ENCODE measurements at places on chromosomes 4 and X.
A peak's percentile ranks its signal among the peaks of the same experiment; 100 is the strongest.

GRCh38 chrX:136496186-136496763, 1.1 kb upstream of the HTATSF1 start:
- DNase-seq, result peak; percentile 41

GRCh38 chrX:48919360-48919841, 577 bp upstream of the PIM2 start:
- DNase-seq, result no peak

DNA sequence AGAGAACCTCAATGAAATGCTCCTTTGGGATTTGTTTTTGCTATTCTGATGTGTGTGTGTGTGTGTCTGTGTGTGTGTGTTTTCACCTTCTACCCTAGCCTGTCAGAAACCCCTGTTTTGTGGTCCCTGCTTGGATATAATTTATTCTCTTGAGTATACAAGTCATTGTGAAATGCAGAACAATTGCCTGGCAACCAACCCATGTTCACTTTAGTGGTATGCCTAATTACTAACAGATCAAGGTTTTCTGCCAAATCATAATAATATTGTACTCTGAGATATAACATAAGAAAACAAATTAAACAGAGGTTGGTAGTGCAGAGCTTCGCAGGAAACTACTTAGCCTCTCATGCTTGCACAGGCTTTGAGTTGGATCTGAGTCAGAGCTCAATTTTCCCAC, 7.0 kb upstream of the TET2 start:
- DNase-seq, result no peak

GRCh38 chr4:102826105-102826889, 1.1 kb downstream of the UBE2D3 start:
- DNase-seq, result no peak

DNA sequence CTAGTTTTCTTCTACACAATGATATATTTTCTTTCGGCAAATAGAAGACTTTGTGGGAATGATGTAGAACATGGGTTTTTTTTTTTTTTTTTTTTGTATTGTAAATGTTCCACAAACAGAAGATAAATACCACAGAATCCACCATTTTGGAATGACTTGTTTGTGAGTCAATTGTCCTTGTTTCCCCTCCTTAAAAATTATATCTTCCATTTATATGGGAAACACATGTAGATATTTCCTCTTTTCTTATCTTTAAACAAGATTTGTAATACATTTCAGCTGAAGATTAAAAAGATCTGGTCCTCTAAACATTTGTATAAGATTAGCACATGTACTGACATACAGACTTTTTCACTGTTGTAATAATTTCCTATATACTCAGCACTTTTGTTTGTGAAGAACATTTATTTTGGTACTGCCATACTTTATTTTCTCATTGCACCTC, 304.6 kb downstream of the SPRY1 start:
- DNase-seq, result no peak

GRCh38 chr4:83556006-83556707, 20.2 kb downstream of the GPAT3 start:
- DNase-seq, result no peak

GRCh38 chrX:100478714-100479306, 68.7 kb upstream of the PCDH19 start:
- DNase-seq, result no peak

- DNase-seq, result no peak
Measured at GRCh38 chr4:138749303-138749702, 266.3 kb upstream of the NOCT start.

DNA sequence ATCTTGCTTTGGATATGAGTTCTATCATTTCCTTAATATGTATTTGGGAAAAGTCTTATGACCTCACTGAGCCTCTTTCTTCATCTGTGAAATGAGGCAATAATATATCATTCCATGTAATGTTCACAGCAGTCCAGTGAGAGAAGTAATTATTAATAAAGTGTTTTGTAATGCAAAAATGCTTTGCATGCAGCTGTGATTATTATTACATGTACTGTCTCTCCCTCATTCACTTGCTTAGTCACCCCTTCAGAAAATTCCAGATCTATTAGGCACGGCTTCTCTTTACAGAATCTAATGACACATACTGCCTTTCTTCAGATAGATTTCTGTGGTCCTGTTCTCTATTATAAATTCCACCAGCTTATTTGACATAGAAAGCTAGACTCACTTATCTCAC, 53.5 kb upstream of the FGF13 start:
- DNase-seq, result no peak

DNA sequence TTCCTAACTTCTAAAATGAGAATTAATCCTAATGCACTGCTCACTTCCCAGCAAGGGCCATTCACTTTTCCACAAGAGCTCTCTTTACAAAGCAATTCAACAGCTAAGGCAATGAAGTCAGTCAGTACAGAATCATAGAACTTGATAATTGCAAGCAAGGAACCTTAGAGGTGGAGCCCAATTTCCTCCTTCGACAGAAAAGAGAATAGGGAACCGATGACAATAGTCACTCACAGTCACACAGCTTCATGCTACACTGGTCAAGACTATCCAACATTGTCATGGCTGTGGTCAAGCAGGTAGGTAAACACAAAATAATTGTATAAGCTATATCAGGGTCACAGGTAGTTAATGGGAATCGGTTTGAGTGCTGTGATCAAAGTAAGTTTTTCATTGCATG, 90.0 kb downstream of the ELOVL6 start:
- no peak for DNase-seq

- DNase-seq, result no peak
Measured at GRCh38 chrX:18676050-18676449, 4.1 kb upstream of the RS1 start.

- no peak for DNase-seq
Measured at GRCh38 chrX:5051831-5052491, 1176.7 kb downstream of the NLGN4X start.

DNA sequence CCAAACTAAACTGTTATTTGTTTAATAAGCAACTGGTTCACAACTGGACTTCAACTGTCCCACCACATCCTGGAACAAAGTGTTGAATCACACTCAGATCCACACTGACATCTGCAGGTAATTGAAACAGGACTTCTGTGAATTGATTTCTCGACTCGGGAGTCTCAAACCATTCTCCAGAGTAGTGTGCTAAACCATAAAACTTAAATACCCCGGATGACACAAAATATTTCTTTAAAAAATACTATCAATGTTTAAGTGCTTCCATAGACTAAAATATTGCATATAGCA, 95.4 kb upstream of the PLAC1 start:
- no peak for DNase-seq

DNA sequence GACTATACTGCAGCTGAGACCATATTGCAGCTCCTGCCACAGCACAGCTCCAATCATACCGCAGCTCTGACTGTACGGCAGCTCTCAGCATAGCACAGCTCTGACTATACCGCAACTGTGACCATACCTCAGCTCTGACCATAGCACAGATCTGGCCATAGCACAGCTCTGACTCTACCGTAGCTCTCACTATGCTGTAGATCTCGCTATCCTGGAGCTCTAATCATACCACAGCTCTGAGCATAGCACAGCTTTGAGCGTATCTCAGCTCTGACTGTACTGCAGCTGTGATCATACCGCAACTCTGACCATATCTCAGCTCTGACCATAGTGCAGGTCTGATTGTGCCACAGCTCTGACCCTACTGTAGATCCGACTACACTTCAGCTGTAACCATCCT, 139.2 kb downstream of the ASMT start:
- DNase-seq, result no peak

DNA sequence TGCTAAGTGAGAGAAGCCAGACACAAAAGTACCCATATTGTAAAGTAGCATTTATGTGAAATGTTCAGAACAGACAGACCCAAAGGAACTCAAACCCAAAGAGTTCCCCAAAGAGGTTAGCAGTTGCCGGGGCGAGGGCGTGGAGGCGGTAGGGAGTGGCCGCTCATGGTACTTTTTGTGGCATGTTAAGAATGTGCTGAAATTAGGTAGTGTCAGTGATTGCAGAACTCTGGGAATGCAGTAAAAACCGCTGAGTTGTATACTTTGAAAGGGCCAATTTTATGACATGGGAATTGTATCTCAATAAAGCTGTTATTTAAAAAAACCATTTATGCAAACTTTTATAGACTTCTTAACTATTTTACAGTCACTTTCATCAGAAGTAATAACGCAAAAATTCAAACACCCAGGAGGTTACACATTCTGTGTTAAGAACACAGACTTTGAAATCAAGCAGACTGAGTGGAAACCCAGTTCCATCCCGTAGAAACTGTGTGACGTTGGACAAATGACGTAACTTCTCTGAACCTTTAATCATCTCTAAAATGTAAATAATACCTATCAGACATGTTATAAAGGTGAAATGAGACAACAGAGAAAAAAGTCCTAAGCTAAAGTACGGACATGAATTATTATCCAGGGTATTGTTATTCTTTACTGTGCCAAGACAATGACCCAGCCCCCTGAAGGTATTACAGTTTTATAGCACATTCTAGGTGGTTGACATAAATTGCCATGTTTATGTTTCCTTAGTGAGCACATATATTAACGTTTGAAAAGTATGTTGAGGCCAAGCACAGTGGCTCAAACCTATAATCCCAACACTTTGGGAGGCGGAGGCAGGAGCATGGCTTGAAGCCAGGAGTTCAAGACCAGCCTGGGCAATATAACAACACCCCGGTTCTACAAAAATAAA, 19.7 kb downstream of the ZFP42 start:
- no peak for DNase-seq

- no peak for DNase-seq
Measured at GRCh38 chrX:69196666-69197065, 31.4 kb upstream of the PJA1 start.

DNA sequence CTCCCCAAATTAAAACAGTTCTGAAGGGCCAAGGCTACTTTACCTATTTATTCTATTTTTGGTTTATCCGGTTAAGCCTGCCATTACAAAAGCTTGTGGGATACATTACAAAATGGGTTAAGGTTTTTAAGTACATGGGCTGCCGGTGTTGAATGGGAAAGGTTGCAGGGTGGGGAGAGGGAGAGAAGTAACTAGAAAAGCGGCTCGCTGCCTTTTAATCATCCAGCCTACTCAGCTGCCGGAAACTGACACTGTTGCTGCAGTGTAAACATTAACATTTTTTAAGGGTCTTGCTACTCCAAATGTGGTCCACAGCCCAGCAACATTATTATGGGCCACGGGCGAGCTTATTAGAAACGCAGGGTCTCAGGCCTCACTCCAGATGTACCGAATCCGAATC, 1.5 kb upstream of the IL1RAPL1 start:
- no peak for DNase-seq

GRCh38 chrX:43882294-43882681, at the start of gene MAOB:
Gene MAOB, minus strand, starts transcription at chrX:43882450. Its CDS starts 151 bp downstream, at chrX:43882299.
- DNase-seq, result peak; percentile 5

- no peak for DNase-seq
Measured at GRCh38 chr4:20362148-20362547, 110.4 kb downstream of the SLIT2 start.

DNA sequence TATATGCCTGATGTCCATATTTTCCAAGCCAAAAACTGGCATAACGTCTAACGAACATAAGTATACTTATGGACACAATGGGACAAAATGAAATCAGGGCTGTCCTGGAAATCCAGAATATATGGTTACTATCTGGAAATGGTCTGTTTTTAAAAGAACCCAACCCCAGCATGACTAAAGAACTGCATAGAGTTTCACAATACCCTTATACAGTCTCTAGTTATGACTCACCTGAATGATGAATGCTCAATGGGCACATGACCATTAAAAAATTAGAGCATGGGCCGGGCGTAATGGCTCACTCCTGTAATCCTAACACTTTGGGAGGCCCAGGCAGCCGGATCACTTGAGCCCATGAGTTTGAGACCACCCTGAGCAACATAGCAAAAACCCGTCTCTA, 31.8 kb downstream of the AMMECR1 start:
- DNase-seq, result no peak

- no peak for DNase-seq
Measured at GRCh38 chr4:7128644-7129043, 60.8 kb upstream of the GRPEL1 start.

DNA sequence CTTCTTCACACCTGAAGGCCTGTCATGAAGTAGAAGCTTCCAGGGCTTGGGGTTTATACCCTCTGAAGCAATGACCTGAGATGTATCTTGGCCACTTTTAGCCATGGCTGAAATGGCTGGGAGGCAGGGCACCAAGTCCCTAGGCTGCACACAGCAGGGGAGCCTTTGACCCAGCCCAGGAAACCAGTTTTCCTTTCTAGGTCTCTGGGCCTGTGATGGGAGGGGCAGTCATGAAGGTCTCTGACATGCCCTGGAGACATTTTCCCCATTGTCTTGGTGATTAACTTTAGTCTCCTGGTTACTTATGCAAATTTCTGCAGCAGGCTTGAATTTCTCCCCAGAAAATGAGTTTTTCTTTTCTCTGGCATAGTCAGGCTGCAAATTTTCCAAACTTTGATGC, 511.0 kb upstream of the KLHL4 start:
- no peak for DNase-seq

DNA sequence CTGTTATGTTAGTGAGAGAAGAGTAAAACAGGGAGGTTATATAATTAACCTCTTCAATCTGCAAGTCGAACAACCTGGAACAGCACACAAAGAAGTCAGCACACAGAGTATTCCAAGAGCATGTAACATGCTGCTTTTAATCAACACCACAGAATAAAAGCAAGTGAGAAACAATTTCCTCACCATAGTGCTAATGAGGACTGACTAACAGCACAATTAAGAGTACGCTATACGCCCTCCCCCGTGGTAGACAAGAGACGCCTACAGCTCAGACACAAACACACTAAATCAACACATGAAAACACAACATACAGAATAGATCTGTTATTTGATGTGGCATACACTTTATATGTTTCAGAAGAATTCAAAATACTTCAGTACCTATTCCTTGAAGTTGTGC, 103.0 kb downstream of the PPP3CA start:
- no peak for DNase-seq

GRCh38 chr4:109294468-109295020, 7.9 kb downstream of the COL25A1 start:
- DNase-seq, result no peak

- no peak for DNase-seq
Measured at GRCh38 chr4:74608151-74608949, 163.4 kb downstream of the AREG start.

DNA sequence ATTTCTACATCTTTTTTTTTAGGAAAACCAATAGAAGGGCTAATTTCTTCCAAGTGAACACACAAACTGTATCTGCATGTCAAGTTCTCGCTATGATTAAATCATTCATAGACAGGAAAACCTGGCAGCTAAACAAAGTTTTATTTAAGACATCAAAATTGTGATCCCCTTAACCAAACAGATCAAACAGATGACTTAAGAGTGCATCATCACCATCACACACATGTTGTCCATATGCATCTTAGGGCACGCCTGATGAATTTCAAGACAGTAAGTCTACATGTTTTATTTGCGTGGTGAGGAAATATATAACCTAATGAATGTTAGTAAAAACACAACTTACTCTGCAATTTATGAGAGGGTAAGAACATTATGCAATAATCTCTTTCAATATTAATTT, 317.0 kb upstream of the ANXA10 start:
- no peak for DNase-seq

All from nucleus accumbens (tissue), 56 donors.